Lower leg skin (tissue), 4 donors: ENCODE measurements at places on chromosomes 1 and 21. TPM values are rescaled to one million over a fixed set of nuclear protein-coding genes. Genes with fewer than 3 reads are reported as not detected.

GRCh38 chr1:87927391-87928280 lies 599.0 kb downstream of the LMO4 start:
- DNase-seq: no peak

DNA sequence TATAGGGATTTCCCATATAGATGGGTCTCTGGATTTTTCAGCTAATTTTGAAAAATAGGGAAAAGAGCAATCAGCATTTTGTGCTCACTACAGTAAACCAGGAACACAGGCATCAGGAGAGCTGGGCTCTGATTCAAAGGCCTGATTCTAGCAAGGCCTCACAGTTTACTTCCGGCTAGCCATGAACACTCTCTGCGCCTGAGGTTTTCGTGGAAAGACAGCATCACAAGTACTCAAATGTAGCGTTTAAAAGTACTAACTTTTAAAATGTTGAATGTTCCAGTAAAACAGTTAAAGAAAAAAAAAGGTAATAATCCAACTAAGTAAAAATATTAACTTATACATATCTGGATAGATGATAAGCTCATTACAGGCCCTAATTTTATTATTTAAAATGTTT lies 120.6 kb downstream of the SLC45A1 start:
- DNase-seq: no peak

DNA sequence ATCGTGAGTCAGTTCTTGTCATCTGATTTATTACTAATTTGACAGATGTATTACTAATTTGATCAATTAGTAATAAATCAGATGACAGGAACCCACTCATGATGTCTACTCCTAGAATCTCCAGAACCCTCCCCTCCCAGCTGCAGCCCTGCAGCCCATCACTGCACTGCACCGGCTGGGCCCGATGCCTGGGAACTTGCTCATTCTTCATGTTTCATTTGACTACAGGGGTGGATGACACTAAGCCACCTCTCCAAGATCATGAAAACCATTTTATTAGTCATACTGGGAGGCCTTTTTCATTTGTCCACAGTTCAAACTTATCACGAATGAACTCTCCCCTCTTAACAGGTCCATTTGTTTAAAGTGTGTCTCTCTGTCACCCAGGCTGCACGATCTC lies 41.0 kb downstream of the KCNH1 start:
- DNase-seq: no peak

GRCh38 chr1:3404801-3405200 lies 49.7 kb upstream of the ARHGEF16 start:
- DNase-seq: no peak

- peak; percentile 77 for DNase-seq
These were observed 59.3 kb downstream of the SLC37A1 start for GRCh38 chr21:42572906-42573495.

GRCh38 chr1:116463730-116464129 lies 90.7 kb downstream of the ATP1A1 start:
- DNase-seq: no peak

- DNase-seq: peak; percentile 31
These were observed 40.4 kb downstream of the DAP3 start for GRCh38 chr1:155729031-155729898.

DNA sequence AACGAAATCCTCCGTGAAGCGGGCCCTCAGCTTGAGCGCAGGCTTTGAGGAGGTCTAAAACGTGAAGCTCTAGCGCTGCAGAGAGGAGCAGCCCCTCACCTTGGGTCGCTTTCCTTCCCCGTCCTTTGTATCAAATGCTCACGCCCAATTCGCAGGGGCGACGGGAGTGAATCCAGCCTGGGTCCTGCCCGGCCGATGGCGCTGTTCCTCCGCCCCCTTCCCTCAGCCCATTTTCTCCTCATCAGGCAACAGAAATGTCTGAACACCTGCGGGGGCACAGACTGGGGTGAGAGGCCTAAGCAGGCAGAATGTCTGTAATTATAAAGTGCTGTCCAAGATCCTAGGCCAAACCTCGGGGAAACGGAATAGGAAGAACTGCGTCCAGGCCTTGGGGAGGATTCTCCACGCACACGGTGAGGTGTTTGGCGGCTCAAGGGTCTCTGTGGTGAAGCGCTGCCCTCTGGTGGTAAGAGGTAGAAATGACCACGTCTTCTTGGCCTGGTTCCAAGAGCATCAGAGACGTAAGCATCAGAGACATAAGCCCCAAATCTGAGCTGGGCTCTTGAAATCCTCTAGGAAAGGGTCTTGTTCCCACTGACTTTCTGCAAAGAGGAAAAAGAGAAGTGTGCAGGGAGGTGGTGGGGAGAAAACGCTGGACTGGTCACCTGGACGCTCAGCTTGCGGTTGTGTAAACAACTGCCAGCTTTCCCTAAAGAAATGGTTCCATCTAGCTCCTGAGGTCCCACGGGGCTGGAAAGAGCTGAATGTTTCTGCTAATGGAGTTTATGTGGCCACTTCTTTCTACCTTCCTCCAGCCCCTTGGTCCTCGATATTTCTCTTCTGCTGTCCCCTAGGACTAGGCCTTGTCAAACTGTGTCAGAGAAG lies 92.1 kb upstream of the CD53 start:
- DNase-seq: peak; percentile 89

DNA sequence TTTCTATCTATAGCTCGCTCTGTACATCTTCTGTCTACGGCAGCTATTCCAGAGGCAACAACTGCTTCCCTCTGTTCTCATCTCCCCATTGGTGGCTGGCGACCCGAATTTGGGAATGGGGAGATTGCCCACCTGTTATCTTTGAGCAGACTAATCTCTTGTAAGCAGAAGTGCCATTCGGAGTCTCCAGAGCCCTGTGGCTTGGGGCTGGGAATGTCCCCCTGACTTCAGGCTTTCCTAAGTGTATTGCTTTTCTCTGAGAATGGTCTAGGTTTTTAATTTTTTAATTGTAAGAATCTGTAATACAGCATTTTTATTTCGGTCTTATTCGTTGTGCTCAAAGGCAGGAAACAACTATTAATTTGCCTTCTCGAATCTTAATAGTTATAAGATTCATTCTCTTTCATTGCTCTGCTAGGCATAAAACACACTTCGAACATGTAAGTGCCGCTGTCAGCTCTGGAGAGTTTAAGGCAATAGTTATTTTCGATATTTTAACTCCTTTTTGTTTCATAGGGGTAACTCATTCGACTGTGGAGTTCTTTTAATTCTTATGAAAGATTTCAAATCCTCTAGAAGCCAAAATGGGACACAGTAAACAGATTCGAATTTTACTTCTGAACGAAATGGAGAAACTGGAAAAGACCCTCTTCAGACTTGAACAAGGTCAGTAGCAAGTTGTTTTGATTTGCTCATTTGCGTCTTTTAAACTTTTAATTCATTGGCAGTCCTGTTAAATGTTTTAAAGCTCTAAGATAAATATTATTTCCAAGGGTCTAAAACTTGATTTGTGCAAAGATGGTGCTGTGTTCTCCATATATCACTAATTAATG lies 514 bp downstream of the AGL start:
- no peak for DNase-seq

DNA sequence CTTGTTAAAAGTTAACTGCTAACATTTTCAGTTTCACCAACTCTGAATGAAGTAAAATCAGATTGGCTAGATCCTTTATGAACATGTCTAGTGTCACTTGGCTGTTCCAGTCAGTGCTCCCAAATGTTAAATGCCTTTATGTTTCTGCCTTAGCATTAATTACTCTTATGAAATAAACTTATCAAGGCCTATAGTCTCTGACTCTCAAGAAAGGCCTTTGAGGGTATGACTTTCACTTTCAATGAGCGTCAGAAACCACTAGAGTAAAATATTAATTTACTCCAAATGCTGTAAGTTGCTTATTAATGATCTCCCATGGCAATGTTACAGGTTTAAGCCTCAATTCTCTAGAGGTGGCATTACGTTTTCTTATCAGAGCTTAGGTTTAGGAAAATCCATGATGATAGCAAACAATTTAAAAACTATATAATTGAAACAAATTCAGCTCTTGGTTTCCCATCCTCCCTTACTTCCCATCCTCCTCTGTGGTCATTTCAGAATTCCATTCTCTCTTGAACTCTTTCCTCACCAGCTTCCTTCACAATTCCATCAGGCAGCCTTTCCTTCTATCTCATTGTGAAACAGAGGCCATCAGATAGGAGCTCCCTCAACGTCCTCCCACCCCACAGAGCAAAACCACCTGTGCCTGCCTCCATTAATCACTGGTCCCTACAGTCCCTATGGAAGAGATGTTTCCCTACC lies 108.6 kb upstream of the COP1 start:
- DNase-seq: no peak

DNA sequence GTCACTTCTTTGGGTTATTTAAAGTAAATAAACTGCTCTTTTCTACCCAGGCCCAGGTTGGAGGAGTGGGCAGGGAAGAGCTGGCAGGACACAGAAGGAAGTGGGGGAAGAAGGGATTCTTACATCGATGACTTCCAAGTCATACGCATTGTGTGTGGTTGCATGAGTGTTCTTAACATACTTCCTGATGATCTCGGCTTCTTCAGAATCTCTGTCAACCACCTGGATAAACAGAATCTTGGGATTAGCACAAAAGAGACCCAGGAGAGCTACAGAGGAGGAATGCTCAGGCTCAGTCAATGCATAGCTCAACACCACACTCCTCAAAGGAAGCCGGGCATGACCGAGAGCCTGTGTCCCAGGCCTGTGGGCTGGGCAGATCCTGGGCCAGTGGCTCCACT lies 42.1 kb downstream of the PARP1 start:
- no peak for DNase-seq

GRCh38 chr1:24316645-24317044 lies 2.5 kb upstream of the GRHL3 start:
- DNase-seq: no peak

Gene FCRL4
- total RNA-seq: not detected

Gene NBPF3
- 2.6 TPM for total RNA-seq

Gene NHLH1
- 0.10 TPM for total RNA-seq

Gene ANGPTL3
- not detected for total RNA-seq

Gene OR10T2
- total RNA-seq: not detected

Gene ABCA4
- 4.6 TPM for total RNA-seq

Gene RIMS3
- total RNA-seq: 4.0 TPM
